ENCODE measurements at places on chromosomes 7 and 10.

DNA sequence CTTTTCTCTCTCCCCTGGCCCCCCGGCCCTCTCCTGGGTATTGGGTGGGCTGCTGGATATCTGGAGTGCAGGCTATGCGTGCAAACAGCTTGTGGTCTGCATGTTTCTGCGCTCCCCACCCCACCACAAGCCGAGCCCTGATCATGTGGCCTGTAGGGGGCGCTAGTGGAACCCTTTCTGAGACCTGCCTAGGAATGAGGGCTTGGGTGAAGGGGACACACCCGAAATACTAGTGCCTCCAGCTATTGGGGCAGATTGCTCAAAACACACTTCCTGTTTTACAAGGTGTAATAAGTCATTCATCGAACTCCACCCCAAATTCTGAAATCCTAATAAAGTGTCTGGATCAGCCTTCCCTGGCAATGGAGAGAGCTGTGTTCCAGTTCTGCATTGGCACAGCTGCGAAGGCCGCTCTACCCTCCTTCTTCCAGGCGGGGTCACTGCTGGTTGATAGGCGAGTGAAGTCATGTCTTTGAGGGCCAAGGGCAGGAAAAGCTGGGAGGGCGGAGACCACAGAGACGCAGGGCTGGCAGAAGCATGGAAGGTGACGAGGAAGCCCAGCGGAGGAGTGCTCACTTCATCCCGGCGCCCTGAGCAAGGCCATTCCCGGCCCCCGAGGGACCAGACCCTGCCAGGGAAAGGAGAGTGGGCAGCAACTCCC lies 19.8 kb upstream of the PRRT4 start:
- no peak for DNase-seq

GRCh38 chr10:117638200-117638599 lies 95.7 kb downstream of the EMX2 start:
- DNase-seq = no peak

DNA sequence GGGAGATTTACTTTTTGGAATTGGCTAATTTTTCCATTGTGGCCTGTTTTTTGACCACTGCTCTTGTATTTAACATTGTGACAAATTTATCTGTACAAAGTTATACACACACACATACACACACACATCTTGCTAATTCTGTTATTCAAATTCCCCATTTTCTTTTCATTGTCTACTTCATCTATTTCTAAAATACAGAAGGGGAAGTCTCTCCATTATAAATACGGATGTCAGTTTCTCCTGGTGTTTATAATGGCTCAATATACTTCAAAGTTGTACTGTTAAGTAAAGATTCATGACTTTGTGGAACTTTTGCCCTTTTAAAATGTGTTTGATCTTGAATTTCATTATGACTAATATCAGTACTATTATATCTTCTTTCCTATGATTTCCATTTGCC lies 81.0 kb downstream of the CNOT4 start:
- DNase-seq = no peak

GRCh38 chr7:14576578-14576977 lies 326.0 kb downstream of the DGKB start:
- no peak for DNase-seq

GRCh38 chr7:20284771-20285143 lies 45.9 kb upstream of the ITGB8 start:
- no peak for DNase-seq

GRCh38 chr7:12131122-12131521 lies 80.0 kb upstream of the TMEM106B start:
- no peak for DNase-seq

DNA sequence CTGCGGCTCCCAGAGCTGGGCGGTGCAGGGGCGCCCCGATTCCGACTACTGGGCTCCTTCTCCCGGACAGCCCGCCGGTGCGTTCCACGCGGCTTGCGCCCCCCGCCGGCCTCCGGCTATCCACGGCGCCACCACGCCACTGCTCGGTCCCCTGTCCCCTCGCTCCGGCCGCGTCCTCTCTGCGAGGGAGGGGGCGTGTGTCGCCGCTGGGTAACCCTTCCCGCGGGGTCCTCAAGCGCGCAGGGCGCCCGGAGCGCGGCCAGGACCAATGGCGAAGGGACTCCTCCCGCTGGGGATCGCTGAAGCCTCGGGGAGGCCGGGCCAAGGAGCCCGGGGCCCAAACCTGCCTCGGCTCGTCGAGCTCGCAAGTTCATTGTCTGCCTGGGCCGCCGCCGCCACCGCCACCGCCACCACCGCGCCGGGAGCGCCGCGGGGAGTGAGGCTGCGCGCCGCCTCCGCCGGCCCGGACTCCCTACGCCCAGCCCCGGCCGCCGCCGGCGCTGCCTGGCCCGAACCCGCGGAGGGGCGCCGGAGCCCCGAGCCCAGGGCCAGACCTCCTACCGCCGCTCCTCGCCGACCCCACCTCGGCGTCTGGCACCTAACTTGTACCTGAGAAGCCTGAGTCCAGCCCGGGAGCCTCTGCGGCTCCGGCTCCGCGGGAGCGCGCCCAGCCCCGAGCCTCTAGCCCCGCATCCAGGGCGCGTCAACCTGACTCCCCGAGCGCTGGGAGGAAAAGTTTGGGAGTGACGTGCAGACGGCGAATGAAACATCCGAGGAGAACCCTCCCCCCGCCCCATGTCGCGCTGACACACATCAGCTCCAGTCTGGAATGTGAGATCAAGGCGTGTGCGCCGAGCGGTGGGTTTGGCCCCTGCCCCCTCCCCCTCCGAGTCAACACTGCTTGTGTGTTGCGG lies at the start of gene CHST15:
Gene CHST15, minus strand, starts transcription at position 739 of the 914 bp plus-strand sequence. CDS start 47,386 bp downstream, outside the sequence.
- no peak for DNase-seq

DNA sequence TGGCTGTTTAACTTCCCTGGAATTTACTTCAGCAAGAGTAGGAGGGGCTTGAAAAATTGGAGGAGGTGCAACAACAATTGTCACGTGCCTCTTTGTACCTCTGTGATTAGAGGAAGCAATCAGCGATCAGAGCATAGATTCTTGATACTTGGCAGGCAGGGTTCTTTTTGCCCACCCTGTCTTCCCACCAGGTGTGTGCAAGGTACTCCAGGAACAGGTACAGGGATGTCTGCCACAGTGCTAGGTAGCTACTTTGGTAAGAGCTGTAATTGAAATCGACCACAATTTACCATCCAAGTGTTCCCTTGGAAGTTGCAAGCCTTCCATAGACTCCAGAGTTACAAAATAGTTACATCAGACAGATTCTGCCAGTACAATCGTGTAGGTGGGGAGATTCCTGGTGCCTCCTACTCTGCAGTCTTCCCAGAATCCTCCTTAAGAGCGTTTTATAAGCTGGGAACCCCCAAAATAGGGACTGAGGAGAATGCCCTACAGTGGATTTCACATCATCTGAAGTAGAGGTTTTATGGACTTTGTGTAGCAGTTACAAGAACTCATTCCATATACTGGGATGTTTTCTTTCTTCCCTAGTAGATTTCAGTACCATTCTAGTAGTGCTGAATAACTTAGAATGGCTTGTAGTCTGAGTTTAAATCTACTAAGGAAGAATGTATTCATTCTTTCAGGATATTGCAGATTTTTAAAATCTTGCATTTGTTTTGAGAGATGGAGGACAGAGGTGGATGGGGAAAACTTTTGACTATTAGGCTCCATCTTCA lies 101.9 kb downstream of the EXOC4 start:
- no peak for DNase-seq

Measured in uterus (tissue), 4 donors.